D721Med (cell line): ENCODE measurements at places on chromosomes 16 and 17.

DNA sequence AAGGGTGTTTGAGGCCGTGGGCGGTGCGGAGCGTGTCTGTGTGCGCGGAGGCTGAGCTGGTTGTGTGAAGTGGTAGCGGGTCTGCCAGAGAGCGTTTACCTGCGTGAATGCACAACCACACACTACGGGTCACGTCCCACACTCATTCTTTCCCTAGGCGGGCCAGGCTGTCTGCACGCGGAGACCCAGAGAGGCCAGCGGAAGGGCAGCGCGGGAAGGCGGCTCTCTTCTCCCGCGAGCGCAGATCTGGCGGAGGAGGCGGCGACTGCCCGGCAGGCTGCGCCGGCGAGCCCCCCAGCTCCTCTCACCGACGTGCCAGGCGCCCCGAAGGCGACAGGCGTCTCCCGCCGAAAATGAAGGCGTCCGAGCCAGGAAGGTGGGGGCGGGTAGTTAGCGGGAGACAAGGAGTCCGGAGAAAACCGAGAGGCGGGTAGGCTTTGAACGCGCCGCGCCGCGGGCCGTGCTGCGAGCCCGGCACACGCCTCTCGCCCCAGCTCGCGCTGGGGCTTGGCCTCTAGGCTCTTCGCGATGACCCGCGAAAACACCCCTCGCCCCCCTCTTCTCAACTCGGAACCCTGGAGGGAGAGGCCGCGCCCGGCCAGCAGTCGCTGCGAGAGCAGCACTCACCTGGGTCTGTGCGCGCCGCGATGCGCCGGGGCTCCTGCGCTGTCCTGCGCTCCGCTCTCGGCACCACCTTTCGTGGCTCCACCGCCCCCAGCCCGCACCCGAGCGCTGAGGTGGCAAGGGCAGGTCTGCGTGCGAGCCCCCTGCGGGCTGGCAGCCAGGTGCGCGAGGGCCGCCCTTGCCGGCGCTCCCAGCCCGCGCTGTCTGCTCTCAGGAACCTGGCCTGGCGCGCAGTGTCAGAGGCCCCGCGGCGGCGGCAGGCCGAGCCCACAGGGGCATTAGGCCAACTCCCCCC is 2.0 kb upstream of the FOXF1 start:
- DNase-seq = no peak

DNA sequence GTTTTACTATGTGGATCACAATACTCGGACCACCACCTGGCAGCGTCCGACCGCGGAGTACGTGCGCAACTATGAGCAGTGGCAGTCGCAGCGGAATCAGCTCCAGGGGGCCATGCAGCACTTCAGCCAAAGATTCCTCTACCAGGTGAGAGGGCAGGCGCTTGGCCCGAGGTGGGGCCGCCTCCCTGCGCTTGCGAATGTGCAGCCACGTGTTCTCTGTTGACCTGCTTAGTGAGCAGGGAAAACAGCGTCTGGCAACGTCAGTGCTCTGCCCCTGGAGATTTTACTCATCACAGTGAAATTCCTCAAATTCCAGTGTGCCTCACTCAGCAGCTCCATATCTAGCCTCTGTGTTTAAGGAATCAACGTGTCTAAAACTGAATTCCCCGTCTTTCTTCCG is 33.4 kb upstream of the CLEC18A start:
- no peak for DNase-seq

DNA sequence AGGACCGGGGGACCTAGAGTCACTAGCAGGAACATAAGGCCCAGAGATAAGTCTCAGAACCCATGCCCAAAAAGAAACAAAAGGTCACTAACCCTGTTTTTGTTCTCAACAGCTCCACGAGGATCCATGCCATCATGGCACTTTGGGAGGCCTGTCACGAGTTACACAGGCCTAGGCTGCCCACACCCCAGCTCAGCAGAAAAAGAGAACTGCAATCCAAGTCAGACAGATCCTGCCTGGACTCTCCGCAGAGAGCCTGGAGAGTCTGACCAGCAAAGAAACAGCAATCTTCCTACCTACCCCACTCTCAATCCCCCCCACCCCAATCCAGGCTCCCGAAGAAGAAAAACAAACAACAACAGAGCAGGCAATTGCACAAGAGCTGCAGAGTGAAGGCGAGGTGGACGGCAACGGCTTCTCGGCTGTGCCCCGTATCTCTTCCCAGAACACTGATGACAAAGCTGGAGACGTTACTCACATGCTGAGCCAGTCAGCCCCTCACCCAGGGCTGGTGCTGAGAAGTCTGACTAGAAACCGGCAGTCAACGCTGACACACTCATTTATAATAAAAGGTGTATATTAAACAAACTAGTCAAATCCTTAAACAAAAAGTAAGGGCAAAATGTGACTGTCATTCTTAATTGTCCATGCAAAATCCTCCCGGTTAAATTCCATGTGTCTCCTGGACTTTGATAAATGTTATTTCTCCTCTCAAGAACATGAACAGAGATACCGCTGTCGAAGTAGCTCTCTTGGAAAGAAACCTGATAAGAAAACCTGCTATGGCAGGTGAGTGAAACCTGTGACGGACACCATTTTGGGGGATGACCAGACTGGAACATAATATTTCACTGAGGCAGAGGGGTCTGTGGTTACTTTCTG is 89.3 kb downstream of the SMG6 start:
- DNase-seq = no peak

GRCh38 chr17:77391668-77392375 is 251.1 kb downstream of the SEC14L1 start:
- no peak for DNase-seq
